ENCODE measurements at places on chromosomes 7 and 10.

DNA sequence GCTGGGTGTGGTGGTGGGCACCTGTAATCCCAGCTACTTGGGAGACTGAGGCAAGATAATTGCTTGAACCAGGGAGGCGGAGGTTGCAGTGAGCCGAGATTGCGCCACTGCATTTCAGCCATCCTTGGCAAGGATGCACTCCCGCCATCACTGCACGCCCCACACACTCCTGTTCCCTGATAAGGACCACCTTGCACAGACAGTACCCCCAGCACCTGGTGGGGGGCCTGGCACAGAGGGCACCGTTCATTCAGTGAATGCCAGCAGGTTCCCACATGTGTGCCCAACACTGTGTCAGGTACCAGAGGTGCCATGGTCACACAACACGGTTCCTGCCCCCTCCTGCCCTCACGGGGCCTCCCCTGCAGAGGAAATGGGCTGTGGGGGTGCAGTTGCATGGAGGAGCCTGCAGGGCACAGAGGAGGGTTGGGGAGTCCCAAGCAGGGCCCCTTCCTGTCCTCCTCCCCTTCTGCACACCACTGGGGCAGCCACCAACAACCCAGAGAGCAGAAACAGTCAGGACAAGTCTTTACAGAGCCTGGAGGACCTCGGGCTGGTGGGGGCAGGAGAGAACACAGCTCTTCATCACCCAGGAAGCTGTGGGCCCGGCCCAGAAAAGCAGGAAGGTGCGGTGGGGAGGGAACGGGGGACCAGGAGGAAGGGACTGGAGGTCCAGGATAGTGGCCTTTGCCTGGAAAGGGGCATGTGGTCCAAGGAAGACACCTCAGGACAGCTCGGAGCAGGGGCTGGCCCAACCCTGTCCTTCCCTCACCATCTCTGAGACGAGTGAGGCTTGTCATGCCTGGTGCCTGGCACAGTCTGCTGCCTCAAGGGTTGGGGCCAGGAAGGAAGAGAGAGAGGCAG is 7.1 kb downstream of the CRYGN start:
- DNase-seq = no peak

DNA sequence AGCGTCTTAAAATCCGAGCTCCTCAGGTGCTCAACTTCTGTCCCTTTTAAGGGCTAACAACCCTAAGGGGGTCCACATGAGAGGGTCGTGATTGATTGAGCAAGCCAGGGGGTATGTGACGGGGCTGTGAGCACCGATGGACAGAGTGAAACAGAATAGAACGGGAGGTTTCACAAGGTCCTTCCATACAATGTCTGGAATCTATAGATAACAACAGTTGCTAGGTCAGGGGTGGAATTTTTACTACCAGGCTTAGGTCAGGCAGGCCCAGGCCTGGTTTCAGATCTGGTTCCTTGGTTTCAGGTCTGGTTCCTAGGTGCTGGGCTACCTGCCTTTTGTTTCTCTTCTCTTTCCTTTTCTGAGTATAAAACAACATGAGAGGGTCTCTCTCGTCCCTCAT is 80.9 kb downstream of the PTN start:
- no peak for DNase-seq

- DNase-seq = no peak
These were observed 8.1 kb upstream of the TMEM72 start for GRCh38 chr10:44902941-44903545.

- DNase-seq = no peak
These were observed 68.7 kb upstream of the OGDHL start for GRCh38 chr10:49830846-49831245.

GRCh38 chr7:140176811-140177702 is at the start of gene KDM7A:
KDM7A (minus strand) TSS chr7:140176983; CDS start chr7:140176937, 46 bp downstream.
- no peak for DNase-seq

GRCh38 chr7:106750773-106751172 is 89.8 kb upstream of the CCDC71L start:
- DNase-seq = no peak

GRCh38 chr10:19932806-19933371 is 116.7 kb downstream of the PLXDC2 start:
- no peak for DNase-seq

DNA sequence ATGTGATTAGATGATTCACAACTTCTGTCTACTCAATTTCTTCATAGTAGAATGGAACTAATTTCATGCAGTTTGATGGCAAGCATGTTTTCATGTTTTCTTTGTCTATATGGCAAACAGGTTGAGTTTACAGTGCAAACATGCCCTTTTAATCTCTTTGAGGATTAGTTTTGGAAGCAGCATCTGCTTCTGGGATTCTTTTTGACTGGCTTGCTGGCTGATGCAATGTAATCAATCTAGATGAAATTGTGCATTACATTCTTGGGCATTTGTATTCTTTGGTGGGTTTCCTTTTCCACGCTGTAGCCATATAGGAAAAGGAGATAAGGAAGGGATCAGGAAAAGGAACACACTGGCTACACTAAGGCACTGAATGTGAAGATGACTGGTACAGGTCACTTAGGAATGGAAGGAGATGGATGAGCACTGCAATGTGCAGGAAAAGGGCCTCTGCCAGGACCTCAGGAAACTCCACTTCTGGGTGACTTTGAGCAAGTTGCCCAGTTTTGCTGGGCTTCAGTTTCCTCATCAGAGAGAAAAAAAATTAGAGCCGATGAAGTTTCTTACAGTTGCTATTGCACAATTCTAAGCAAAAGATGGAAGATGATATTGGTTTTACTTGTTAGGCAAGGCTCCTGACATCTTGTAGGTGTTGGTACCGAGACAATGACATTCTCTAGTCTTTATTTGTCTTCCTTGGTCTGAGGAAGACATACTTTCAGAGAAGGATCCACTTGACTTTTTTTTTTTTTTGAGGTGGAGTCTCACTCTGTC is 269.1 kb downstream of the SUGCT start:
- DNase-seq = no peak

DNA sequence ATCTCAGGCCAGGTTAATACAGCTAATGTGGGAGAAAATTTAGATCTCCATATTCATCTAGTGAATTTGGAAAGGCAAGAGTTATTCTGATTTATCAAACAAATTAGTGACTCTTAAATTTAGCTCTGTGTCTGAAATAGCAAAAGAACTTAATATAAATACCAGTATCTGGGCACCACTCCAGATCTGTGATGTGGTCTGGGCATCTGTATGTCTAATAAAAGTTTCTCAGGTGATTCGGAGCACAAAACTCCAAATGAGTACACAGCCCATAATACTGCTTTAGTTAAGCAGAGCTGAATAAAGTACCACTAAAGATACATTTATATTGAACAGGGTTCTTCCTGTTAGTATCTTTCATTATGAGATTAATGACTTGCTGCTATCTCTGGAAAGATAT is 261.4 kb downstream of the BAMBI start:
- DNase-seq = no peak

- DNase-seq = no peak
These were observed 62.5 kb downstream of the MCU start for GRCh38 chr10:72754275-72755032.

DNA sequence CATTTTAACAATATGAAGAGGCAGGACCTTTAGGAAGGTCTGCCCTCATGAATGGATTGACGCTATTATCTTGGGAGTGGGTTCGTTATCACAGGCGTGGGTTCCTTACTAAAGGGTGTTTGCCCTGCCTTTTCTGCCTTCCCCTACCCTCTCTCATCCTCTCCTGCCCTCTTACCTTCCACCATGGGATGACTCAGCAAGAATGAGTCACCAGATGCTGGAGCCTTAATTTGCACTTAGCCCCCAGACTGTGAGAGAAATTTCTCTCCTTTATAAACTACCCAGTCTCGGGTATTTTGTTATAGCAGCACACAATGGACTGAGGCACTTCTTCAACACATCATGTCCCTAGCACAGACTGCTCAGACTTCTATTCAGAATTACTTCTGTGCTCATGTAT is 31.4 kb upstream of the ZNF32 start:
- no peak for DNase-seq

DNA sequence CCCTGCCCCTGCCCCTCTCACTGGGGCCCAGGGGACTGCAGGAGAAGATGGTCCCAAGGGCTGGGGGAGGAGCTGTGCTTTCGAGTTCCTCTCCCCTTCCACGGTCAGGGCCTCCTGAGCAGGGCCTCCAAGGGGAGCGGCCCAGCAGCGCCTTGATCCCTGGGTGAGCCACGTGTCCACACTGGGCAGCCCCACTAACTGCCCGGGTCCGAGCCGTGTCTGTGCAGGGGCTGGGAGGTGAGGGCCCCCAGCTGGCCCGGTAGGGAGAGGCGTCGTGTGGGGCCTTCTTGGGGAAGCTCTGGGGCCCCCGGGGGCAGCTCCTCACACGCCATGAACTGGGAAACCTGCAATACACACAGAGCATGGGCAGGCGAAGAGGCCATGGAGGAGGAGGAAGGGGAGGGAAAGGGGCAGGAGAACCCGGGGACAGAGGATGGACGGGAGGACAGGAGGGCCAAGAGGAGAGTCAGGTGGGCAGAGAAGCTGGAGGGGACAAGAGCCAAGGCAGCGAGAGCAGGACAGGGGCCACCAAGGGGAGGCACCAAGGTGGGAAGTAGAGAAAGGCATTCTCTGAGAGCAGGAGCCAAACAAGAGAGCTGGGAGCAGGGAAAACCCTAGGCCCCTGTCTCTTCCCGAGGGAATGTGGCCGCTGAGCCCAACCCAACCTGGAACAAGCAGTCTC is 32.8 kb downstream of the KCNH2 start:
- no peak for DNase-seq

- no peak for DNase-seq
These were observed 31.8 kb downstream of the GSTO2 start for GRCh38 chr10:104300736-104301292.

DNA sequence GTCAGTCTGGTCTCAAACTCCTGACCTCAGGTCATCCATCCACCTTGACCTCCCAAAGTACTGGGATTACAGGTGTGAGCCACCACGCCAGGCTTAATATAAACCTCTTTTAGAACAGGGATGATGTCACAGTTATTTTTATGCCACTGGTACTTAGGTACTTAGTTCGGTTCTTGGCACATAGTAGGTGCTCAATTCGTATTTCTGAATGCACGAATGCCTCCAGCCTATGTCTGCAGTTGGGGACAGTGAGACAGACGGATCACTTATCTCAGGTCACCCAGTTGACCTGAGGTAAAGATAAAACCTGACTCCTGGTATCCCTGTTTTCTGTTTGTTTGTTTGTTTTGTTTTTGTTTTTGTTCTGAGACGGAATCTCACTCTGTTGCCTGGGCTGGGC is 6.1 kb upstream of the NAT16 start:
- no peak for DNase-seq
